Activated CD4-positive, alpha-beta memory T cell treated with anti-CD3 and anti-CD28 coated beads for 36 hours (primary cell): ENCODE measurements at places on chromosomes 13 and 19.

DNA sequence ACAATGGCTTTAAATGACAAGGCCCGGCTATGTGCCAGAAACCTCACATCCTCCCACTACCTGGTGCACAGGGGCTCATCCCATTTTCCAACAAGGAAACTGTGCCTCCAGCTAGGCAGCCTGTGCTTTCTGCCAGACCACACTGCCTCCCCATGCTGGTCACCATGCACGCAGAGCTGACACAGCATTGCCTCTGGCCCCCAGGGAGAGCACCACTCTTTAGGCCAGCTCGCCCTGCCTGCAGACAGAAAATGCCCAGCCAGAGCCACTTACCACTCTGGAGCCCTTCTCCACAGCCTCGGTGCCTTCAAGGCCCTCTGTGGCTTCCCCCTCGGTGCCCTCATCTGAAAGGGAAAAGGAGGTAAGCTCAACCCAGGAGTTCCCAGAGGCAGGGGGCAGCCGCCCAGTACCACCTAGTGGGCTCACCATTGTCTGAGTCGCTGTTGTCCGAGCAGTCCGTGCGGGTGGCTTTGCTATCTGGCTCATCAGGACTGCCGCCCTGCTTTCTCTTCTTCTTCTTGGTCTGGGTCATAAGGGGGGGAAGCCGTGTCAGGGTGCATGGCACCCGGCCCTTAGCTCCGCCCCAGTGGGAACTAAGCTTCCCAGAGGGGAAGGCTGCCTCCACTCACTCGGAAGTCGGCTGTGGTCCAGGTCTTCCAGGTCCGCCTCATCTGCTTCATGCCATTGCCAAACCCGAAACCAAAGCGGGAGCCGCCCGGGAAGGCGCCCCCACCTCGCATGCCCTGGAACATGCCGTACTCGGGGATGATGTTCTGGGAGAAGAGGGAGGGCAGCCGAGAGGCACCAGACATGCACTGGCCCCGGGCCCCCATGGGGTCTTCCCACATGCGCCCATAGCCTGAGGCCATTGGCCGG lies 18.0 kb downstream of the AKAP8L start:
- no peak for DNase-seq

DNA sequence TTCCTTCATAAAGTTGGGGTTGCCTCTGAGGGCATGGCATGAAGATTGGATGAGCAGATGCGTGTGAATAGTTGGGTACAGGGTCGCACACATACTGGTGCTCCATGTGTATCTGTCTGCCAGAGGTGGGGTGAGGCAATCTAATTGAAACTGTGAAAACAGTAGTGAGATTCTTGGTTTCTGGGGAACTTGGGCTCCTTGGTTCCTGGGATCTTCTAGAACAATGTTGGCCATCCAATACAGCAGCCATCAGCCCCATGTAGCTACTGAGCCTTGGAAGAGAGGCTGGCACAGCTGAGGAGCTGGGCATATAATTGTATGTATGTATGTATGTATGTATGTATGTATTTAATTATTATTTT lies 616 bp downstream of the FCHO1 start:
- DNase-seq: no peak

DNA sequence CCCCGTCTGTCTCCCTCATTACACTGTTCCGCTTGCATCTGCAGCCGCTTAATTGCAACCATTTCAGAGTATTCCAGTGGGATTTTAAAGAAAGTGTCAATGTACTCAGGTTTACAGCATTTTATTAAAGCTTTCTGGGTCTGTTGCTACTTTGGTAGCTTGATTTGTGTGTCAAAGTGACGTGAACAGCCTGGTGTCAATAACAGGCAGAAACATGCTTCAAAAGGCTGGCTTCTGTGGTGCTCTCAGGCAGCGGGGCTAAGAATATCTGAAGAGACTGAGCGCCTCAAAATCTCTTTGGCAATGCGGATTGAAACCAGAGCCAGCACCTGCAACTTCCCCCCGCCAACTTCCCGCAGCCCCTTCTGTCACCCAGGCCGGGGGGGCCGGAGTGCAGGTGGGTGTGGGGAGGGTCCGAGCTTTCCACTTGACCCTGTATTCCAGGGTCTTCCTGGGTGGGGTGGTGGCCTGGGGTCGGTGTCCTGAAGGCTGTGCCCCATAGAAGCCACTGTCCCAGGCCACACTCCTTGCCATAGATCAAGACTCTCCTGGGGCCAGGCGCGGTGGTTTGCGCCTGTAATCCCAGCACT lies 81.2 kb downstream of the KDM4B start:
- DNase-seq: no peak

DNA sequence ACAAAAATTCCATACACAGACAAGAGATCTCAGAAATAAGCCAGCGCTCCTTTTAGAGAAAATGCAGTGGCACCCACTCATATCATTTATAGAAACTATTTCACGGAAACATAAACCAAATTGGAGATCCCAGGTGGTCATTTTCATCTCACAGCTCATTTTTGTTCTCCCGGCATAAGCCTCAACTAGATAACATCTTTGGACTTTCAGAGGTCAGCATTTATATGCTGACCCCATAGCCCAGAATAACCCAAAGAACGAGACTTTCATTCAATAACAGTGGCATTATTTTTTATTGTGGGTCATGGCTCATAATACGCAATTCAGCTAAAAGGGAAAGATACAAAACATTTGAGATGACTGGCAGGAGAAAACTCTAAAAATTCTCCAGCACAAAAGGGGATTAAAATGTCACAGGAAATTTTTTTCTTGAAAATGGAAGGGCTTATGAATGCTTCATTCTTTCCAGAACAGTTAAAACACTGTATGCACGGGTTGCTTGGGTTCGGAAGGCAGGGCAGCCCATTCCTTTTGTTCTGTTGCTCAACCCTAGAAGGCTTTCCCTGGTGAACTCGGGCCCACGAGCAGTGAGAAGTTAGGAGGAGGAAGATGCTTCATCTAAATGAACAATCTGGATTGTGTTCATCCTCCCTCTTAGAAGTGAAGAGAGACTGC lies 24.0 kb downstream of the STARD13 start:
- DNase-seq: no peak

GRCh38 chr13:20006206-20006605 lies 47.7 kb downstream of the ZMYM2 start:
- no peak for DNase-seq

DNA sequence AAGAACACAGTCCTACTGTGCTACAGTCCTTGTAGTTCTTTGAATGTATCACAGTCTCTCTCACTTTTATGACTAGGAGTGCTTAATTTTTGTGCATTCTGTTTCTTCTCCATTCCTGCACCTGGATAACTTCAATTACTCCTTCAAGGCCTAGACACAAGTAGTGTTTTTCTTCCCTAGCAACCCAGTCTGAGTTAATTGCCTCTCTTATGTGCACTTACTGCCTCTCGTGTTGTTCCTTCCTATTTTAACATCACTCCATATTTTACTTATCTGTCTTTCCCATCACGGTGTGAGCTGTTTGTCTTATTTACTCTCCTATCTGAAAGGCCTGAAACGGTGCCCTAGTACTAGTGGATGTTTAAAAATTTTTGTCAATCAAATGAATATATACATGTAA lies 101.5 kb downstream of the HS6ST3 start:
- DNase-seq: no peak
